ENCODE measurements at places on chromosomes 2 and 18. TPM values are rescaled to one million over a fixed set of nuclear protein-coding genes. Genes with fewer than 3 reads are reported as not detected.

ST6GAL2 gene
- 0.32 TPM for total RNA-seq

ZNF519 gene
- total RNA-seq: 8.5 TPM

SERPINB4 gene
- total RNA-seq: not detected

LRRTM4 gene
- total RNA-seq: not detected

ATOH8 gene
- 67.2 TPM for total RNA-seq

NTSR2 gene
- not detected for total RNA-seq

RFX8 gene
- 9.0 TPM for total RNA-seq

RGPD4 gene
- under 0.01 TPM for total RNA-seq

MC5R gene
- total RNA-seq: not detected

TRIB2 gene
- total RNA-seq: 22.6 TPM

IL18R1 gene
- 4.2 TPM for total RNA-seq

DNAH6 gene
- 0.86 TPM for total RNA-seq

NUP35 gene
- total RNA-seq: 10.3 TPM

L3MBTL4 gene
- total RNA-seq: 1.7 TPM

USP14 gene
- total RNA-seq: 32.3 TPM

FSIP2 gene
- total RNA-seq: 0.78 TPM

EDAR gene
- total RNA-seq: not detected

CTLA4 gene
- total RNA-seq: not detected

SERPINB2 gene
- total RNA-seq: not detected

PLA2R1 gene
- total RNA-seq: 30.1 TPM

LHCGR gene
- total RNA-seq: 0.39 TPM

BCL11A gene
- total RNA-seq: 1.2 TPM

FOXI3 gene
- total RNA-seq: not detected

NXPH2 gene
- total RNA-seq: not detected

UPP2 gene
- 0.13 TPM for total RNA-seq

ERBB4 gene
- 0.22 TPM for total RNA-seq

FRZB gene
- 1.4 TPM for total RNA-seq

CFAP65 gene
- total RNA-seq: 0.22 TPM

KATNAL2 gene
- 5.9 TPM for total RNA-seq

VIL1 gene
- under 0.01 TPM for total RNA-seq

POU3F3 gene
- total RNA-seq: not detected

TUBB6 gene
- total RNA-seq: 254 TPM

CYP1B1 gene
- total RNA-seq: 860 TPM

C2orf78 gene
- not detected for total RNA-seq

MAP2 gene
- 0.54 TPM for total RNA-seq

POLE4 gene
- 16.1 TPM for total RNA-seq

RTKN gene
- total RNA-seq: 16.5 TPM

NT5C1B gene
- not detected for total RNA-seq

UCN gene
- total RNA-seq: 1.4 TPM

FBXO48 gene
- 1.3 TPM for total RNA-seq
